Ureter (tissue), 1 donor: ENCODE measurements at places on chromosomes 2 and 18. TPM values are rescaled to one million over a fixed set of nuclear protein-coding genes. Genes with fewer than 3 reads are reported as not detected.

The RAB11FIP5 gene
- 26.1 TPM for total RNA-seq

The SKA1 gene
- 0.39 TPM for total RNA-seq

The HS1BP3 gene
- 37.9 TPM for total RNA-seq

The ALLC gene
- not detected for total RNA-seq

The ABCA12 gene
- total RNA-seq: 0.44 TPM

The TMEM169 gene
- 0.21 TPM for total RNA-seq

The CACNB4 gene
- total RNA-seq: 3.3 TPM

The NCKAP5 gene
- total RNA-seq: 7.3 TPM

The CABLES1 gene
- total RNA-seq: 8.1 TPM

The C1QL2 gene
- total RNA-seq: not detected

The NLRC4 gene
- 0.65 TPM for total RNA-seq

The PTPRM gene
- 148 TPM for total RNA-seq

The GNAL gene
- 19.4 TPM for total RNA-seq

The NOP58 gene
- 113 TPM for total RNA-seq

The RESP18 gene
- total RNA-seq: not detected

The TDRD15 gene
- total RNA-seq: 0.10 TPM

The TMEM17 gene
- 2.0 TPM for total RNA-seq

The ARHGAP15 gene
- total RNA-seq: 12.4 TPM

The POTEJ gene
- total RNA-seq: not detected

The ANKMY1 gene
- total RNA-seq: 52.8 TPM

The CRACDL gene
- 25.5 TPM for total RNA-seq

The MYO5B gene
- total RNA-seq: 46.2 TPM

The DLGAP1 gene
- 0.52 TPM for total RNA-seq

The SH2D6 gene
- total RNA-seq: 0.75 TPM

The FOXD4L1 gene
- 0.39 TPM for total RNA-seq

The PIGN gene
- 55.7 TPM for total RNA-seq

The GKN2 gene
- total RNA-seq: not detected

The TGFA gene
- total RNA-seq: 17.8 TPM

The CNGA3 gene
- not detected for total RNA-seq

The PRSS56 gene
- not detected for total RNA-seq

The AQP12A gene
- total RNA-seq: not detected

The RAD51AP2 gene
- total RNA-seq: not detected

The CRYBA2 gene
- total RNA-seq: not detected

The FAP gene
- 3.0 TPM for total RNA-seq

The GALNT14 gene
- 7.0 TPM for total RNA-seq

The EPHA4 gene
- 32.6 TPM for total RNA-seq

The CHRNA1 gene
- total RNA-seq: 0.34 TPM

The ZNF892 gene
- 5.3 TPM for total RNA-seq

The TEX261 gene
- 74.5 TPM for total RNA-seq

The IL1F10 gene
- total RNA-seq: not detected

The OSBPL6 gene
- 2.4 TPM for total RNA-seq

The REL gene
- 46.0 TPM for total RNA-seq

The QPCT gene
- 23.6 TPM for total RNA-seq

The DIPK1C gene
- not detected for total RNA-seq

The POTEC gene
- total RNA-seq: not detected

The PDE6D gene
- total RNA-seq: 18.5 TPM
